GM13976 (cell line): ENCODE measurements at places on chromosomes 13 and 19.

DNA sequence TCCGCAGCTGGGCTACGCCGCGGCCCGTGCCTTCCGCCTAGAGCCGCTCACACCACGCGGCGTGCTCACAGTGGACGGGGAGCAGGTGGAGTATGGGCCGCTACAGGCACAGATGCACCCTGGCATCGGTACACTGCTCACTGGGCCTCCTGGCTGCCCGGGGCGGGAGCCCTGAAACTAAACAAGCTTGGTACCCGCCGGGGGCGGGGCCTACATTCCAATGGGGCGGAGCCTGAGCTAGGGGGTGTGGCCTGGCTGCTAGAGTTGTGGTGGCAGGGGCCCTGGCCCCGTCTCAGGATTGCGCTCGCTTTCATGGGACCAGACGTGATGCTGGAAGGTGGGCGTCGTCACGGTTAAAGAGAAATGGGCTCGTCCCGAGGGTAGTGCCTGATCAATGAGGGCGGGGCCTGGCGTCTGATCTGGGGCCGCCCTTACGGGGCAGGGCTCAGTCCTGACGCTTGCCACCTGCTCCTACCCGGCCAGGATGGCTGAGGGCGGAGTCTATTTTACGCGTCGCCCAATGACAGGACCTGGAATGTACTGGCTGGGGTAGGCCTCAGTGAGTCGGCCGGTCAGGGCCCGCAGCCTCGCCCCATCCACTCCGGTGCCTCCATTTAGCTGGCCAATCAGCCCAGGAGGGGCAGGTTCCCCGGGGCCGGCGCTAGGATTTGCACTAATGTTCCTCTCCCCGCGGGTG lies 7.4 kb downstream of the DBP start:
- no peak for DNase-seq

DNA sequence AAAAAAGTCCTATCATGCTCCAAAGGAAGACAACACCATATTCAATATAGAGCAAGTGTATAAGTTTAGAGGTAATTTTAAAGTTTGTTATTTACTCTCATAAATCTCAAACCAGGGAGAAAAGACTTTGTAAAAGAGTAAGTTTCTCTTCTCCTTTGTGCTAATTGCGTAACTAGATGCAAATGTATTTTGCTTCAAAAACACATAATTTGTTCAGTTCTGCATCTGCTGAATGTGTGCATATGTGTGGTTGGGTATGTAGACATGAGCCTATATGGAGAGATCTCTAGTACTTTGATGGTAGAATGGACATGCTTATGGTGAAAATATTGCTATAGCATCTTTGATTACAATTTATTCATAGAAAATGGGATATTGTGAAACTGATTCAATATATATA lies 17.8 kb upstream of the MIR17HG start:
- no peak for DNase-seq

- DNase-seq: no peak
Measured at GRCh38 chr13:113135281-113135760, 12.7 kb downstream of the F10 start.

GRCh38 chr13:30818323-30818960 lies 83.1 kb downstream of the ALOX5AP start:
- DNase-seq: no peak

GRCh38 chr13:85653681-85654080 lies 145.5 kb downstream of the SLITRK6 start:
- DNase-seq: no peak

- no peak for DNase-seq
Measured at GRCh38 chr19:19445911-19446361, 40.5 kb downstream of the GATAD2A start.

- DNase-seq: peak; percentile 76
Measured at GRCh38 chr13:99656092-99656745, 154.9 kb downstream of the TM9SF2 start.

DNA sequence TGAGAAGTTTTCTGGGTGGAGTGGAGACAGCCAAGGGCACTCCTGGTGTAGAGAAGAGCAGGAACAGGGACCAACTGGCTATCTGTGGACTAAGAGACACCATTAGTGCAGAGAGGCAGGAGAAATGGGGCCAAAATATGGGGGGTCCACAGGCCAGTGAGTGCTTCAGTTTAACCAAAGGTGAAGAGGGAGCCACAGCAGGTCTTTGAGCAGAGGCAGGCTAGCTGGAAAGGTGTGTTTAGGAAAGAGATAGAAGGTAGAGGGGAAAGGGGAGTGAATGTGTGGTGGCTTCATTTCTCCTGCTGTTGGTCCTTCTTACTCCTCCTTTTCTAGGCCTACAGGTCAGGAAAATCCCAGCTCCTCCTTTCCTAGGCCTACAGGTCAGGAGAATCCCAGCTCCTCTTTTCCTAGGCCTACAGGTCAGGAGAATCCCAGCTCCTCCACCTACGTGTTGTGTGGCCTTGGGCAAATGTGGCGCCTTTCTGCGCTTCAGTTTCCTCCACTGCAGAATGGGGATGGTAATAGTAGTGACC lies 1.5 kb downstream of the TMEM238 start:
- DNase-seq: no peak

DNA sequence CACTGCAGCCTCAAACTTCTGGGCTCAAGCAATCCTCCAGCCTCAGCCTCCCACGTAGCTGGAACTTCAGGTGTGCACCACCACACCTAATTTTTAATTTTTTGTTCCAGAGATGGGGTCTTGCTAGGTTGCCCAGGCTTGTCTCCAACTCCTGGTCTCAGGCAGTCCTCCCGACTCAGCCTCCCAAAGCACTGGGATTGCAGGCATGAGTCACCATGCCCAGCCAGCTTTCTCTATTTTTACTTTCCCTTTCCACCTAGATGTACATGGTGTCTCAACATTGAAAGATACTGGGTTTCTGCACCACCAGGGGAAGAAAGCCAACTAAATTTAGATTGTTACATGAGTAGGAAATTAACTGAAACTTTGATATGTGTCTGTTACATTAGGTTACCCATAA lies 13.8 kb upstream of the ZNF846 start:
- no peak for DNase-seq

DNA sequence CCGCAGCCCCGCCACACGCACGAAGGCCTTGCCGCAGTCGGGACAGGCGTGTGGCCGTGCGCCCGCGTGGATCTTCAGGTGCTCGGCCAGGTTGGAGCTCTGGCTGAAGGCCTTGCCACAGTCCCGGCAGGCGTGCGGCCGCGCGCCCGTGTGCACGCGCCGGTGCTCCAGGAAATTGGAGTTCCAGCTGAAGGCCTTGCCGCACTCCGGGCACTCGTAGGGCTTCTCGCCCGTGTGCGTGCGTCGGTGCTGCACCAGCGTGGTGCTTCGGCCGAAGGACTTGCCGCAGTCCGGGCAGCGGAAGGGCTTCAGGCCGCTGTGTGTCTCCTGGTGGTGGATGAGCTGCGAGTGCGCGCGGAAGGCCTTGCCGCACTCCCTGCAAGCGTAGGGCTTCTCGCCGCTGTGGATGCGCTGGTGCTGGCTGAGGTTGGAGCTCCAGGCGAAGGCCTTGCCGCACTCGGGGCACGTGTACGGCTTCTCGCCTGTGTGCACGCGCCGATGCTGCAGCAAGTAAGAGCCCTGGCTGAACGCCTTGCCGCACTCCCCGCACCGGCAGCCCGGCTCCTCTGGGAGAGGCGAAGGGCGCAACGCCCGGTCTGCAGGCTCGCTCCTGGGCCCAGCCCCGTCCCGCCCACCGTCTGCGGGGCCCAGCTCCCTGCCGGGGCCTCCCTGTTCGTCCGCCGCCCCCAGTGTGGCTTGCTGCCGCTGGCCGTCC lies 3.6 kb upstream of the A1BG start:
- DNase-seq: no peak

- no peak for DNase-seq
Measured at GRCh38 chr19:46863818-46864629, 3.2 kb downstream of the ARHGAP35 start.

DNA sequence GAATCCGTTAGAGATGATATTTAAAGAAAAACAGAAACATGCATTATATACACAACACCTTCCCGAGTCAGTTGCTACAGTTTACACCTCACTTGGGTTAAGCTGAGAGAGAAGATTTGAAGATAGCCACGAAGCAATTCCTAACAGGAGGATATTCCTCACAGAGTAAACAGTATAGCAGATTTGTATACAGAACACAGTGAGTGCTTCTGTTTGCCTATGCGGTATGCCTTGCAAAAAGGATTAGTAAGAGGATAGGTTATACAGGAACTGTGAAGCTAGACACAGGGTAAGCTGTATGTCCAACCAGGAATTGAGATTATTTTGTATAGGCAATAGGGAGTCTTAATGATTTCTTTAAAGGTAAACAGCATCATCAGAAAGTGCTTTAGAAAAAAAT lies 471.8 kb downstream of the LIG4 start:
- no peak for DNase-seq

- no peak for DNase-seq
Measured at GRCh38 chr19:29079356-29080032, 133.5 kb downstream of the UQCRFS1 start.

DNA sequence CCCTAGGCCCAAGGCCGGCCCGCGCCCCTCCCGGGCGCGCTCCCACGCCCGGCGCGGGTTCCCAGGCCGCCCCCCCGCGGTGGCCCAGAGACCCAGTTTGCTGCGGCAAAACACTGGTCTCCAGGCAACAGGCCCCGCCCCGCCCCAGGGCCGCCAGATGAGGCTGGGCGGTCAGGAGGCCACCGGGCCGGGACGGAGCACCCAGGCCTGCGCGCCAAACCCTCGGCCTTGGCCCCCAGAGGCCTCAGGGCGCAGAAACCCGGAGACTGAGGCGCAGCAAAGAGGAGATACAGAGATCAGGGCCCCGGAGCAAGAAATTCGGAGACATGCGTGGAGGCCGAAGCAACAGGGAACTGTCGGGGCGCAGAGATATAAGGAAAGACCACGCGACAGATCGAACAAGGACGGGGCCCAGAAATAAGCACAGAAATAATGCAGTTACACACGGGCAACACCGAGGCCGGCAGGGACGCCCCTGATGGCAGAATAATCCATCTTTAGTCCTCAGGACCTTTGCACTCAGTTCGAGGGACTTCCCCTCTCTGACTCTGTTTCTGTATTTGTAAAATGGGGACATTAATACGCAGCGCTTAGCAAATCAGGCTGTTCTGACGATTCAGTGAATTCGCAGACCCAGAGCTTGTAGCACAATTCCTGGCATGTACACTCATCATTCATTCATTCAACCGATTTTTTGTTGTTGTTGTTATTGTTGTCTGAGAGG lies 20.8 kb upstream of the ERCC1 start:
- peak; percentile 94 for DNase-seq

DNA sequence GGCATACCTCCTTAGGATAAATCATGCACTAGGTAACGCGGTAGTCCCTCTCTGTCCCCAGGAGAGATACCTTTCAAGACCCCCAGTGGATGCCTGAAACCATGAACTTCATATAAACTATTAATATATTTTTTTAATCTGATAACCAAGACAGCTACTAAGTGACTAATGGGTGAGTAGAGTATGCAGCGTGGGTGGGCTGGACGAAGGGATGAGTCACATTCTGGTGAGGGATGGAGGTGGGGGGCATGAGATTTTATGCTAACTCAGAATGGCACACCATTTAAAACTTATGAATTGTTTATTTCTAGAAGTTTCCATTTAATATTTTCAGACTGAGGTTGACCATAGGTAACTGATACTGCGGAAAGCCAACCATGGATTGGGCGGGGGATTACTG lies 46.2 kb downstream of the CDK8 start:
- no peak for DNase-seq

- DNase-seq: no peak
Measured at GRCh38 chr13:98449273-98449672, 127.6 kb downstream of the STK24 start.

GRCh38 chr19:3459089-3459881 lies 21.0 kb downstream of the SMIM24 start:
- DNase-seq: no peak

GRCh38 chr19:6533000-6533328 lies 2.1 kb downstream of the TNFSF9 start:
- DNase-seq: no peak

GRCh38 chr13:83298617-83299016 lies 583.7 kb downstream of the SLITRK1 start:
- no peak for DNase-seq

DNA sequence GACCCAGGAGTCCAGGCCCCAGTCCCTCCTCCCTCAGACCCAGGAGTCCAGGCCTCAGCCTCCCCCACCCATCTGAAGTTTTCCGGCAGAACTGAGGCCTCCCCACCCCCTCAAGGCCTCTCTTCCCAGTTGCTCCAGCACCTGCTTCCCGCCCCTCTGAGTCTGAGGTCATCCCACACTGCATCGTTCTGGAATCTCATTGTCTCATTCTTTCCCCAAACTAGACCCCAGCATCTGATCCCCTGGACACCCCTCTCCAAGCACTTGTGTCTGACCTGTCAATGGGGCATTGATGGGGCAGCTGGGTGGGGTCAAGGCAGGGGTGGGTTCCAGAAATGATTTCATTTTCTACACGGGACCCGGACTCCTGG lies 793 bp upstream of the SBK2 start:
- no peak for DNase-seq

DNA sequence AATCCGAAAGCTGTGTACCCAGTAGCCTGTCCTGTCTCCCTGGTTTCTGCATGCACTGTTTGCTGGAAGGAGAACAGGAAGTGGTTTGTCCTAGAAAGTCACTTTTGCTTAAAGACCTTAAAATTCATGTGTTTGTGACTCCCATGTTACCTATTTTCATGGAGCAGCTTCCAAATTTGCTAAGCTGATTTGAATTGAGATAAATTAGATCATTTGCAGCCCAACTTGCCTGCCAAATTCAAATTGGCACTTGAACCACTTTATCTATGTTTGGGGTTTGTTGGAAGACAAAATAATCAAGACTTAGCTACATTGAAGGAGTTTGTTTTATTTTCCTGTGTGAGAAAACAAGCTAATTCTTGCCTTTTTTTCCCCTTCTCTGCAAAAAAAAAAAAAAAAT lies 532.5 kb downstream of the DIAPH3 start:
- no peak for DNase-seq

DNA sequence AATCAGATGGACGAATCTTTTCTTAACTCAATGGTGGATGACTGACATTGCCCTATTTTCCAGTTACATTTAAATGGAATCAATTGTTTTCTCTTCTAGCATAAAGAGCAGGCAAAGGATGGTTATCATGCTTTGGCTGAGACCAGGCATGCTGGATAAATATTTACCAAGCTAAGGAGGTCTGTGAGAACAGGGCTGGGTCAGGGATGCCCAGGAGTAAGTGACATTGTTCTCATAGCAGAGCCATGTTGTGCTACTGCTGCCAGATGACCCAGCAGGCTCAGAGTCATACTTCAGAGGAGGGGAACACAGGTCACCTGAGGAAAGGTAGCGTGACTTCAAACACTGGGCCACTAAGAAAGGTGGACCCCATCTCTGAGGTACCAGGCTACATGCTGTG lies 116.0 kb upstream of the RNF113B start:
- DNase-seq: no peak

DNA sequence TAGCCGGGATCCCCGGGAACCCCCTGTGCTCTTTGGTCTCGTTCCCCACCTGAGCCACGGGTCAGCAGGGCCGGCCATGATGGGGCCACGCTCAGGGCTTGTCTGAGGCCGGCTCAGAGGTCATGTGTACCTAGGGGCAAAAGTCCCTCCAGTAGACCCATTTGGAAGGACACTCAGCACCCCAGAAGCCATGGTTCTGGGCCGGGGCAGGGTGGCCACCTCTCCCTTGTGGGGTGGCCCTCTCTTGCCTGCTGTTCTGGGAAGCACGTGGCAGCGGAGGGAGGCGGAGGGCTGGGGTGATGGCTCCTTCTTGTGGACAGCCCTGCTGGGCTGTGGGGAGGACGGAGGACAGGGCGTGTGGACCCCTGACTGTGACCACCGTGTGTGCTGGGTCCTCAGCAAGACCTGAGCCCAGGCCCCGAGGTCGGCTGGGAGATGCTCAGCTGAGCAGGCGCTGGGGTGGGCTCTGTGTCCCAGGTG lies 6.4 kb upstream of the PEAK3 start:
- DNase-seq: no peak
